Stimulated activated CD4-positive, alpha-beta T cell treated with anti-CD3 and anti-CD28 coated beads, TNF-alpha, amount 100 ng/mL, for 48 hours (primary cell): ENCODE measurements at places on chromosomes 1 and 21.

DNA sequence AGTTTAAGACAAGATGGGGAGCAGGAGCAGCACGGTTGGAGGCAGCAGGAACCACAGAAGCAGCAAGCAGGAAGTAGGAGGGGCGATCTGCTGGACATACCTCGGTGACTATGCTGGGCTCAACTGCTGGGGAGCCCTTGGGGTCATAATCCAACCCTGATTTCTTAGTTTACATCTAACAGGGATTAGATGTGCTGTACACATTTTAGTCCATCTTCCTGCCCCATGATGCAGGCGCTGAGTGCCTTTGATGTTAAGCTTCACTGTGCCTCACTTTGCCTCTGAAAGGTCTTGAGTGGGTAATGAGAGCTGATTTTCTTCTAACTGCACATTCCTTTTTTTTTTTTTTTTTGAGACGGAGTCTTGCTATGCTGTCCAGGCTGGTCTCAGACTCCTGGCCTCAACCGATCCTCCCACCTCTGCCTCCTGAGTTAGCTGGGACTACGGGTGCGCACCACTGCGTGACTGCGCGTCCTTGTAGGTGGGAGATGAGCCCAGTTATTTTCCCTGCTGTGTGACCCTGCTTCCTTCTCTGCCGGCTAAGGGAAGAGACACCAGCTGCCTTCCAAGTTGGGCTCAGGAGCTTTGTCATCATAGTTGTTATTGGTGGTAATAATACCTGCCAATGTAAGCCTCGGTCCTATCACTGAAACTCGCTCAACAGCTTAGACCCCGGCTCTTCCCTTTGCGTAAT lies 1.1 kb upstream of the RCAN3 start:
- no peak for DNase-seq

GRCh38 chr1:30782361-30783255 lies 25.0 kb upstream of the LAPTM5 start:
- peak; percentile 77 for DNase-seq

- DNase-seq = no peak
Measured at GRCh38 chr1:78490861-78491450, at the start of gene PTGFR. Gene PTGFR, plus strand, starts transcription at chr1:78490974. Its CDS starts 1,770 bp downstream, at chr1:78492744.

DNA sequence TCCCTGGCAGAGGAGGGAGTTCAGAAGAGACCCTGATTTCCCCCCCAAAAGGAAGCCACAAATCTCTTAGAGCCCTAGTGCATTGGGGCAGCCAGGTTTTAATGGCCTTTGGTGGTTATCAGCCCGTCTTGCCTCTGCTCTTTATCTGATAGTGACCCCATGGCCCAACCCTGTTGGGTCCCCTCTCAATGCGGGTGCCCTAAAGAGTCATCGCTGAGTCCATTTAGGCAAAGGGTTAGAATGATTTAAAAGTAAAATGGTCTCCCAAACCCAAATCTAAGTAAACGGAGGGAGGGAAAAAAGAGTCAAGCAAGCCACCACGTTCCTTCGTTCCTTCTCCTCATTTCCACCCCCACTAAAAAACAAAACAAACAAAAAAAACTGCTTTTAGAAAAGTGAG lies 164.0 kb downstream of the RUNX1 start:
- DNase-seq = no peak

DNA sequence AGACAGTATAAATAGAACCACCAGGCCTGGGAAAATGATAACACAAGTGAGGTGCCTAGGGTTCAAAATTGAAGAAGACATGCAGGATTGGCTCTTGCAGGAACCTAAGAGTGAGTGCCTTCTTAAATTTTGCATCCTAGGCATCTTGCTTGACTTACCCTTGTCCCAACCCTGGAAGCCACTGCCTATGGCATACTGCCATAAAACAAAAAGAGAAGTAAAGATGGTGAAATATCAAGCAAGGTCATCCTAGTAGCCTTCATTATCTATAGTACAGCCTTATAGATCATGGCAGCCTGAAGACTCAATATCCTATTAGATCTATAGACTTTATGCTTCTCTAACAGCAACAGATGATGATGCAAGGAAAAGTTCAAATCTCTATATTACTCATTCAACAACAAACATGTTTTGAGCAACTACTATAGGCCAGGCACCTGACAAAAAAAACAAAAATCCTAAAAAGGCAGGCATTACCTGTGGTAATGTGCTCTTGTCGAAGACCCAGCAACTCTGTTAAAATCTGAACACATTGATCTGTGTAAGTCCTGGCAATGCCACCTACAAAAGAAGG lies 6.3 kb downstream of the AP4B1 start:
- no peak for DNase-seq

DNA sequence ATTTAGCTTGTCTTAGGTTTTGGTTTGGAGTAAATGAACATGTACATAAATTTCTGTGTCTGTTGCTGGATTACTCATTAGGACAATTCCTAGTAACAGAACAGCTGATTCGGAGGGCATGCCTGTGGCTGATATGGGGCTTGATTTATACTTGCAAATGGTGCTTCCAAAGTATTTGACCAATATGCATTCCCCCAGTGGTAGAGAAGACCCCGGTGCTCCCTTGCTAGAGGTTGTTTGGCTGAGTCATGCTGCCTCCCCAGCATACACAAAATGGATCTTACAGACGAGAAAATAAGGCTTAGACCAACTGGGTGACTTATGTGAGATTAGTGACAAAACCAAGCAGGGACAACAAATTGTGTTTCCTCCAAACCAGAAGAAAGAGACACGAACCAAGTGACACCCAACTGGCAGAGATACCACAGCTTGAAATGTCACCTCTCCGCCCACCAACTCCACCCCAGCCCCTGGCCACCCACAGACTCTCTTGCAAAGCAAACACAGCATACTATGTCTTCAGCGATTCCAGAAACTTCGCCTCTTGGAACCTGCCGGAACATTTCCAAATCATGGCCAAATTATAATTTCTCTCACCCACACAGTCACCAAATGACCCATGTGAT lies 75.9 kb upstream of the ETS2 start:
- DNase-seq = no peak

- no peak for DNase-seq
Measured at GRCh38 chr1:210231846-210232510, 618 bp upstream of the SERTAD4 start.
